Thoracic aorta (tissue), 2 donors: ENCODE measurements at places on chromosomes 13 and 19.
A peak's percentile ranks its signal among the peaks of the same experiment; 100 is the strongest.

DNA sequence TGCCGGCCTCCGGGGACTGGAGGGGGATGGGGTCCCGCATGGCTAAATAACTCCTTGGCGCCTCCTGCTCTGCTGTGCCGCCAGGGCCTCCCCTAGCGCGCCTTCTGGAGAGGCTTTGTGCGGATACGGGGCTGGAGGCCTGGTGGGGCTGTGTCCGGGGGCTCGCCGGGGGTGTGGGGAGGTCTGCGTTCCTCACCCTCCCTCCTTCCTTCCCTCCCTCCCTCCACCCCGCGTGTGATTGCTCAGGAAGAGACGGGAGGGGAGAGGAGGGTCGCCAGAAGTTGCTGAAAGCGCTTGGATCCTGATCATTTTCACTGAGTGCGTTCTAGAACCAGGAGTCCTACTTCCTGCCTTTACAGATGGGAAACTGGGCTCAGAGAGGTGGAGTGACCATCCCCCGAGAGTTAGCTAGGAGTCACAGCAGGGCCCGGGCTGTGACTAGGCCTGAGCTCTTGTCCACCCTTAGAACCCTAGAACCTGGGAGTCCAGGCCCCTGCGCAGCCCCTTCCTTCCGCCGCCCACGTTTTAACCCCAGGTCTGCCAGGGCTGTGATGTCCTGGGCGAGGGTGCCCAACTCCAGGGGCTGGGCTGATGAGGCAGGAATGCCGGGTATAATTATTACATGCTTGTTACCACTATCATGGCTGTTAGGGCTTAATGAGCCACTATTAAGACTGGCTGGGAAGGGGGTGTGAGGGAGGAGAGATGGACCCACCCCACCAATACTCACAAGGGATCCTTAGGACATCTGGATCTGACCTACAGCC lies 782 bp upstream of the JUND start:
- DNase-seq = peak; percentile 77

- DNase-seq = no peak
These were observed 2.6 kb upstream of the SPACA6 start for GRCh38 chr19:51690454-51691073.

DNA sequence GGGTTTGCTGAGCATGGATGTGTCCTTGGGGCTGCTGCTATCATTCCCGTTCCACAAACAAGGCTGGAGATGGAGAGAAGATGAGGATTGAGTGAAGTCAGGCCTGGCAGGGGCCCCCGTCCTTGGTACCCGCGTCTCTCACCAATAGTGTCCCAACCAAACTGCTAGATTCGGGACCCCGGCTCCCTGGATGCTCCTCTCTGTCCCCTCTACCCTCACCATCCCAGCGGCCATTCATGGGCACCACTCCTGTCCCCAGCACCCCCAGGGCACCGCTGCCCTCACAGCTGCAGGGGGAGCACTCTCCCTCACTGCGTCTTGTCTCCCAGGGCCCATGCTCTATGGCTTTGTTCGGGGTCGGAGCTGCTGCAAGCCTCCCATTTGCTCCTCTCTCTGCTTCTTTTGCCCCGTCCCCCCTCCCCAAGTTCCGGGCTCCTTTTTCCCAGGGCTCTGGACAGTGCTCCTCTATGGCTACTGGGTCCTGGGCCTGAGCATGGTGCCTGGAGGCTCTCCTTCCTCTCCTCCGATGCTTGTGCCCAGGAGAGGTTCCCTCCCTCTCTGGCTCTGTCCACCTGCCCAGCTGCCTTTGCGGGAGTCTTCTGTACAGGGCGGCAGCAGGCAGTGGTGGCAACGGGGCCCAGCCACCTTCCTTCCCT lies 219.5 kb downstream of the TEX29 start:
- DNase-seq = no peak

- DNase-seq = no peak
These were observed 39.6 kb downstream of the CYP2B6 start for GRCh38 chr19:41030651-41031050.

DNA sequence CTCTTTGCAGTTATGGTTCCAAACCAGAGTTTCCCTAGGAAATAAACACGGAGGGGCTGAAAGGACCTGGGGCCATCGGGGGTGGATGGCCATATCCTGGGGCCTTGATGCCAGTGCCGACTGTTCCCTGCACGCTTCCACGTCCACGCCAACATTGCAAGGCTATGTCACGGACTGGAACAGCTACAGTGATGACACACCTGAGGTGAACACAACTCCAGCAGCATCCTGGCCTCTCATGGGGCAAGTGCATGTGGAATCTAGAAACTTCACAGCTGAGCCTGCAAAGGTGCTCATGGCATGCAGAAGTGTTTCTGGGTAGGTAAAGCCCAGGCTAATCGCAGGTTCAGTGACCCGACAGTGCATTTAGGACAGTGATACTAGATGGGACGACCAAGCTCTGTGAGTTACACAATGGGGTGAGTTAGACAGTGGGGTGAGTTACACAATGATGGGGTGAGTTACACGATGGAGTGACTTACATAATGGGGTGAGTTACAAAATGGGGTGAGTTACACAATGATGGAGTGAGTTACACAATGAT lies 52.0 kb upstream of the GAS6 start:
- no peak for DNase-seq

GRCh38 chr13:90792335-90792734 lies 555.2 kb upstream of the MIR17HG start:
- DNase-seq = no peak

- no peak for DNase-seq
These were observed 17.3 kb downstream of the MPND start for GRCh38 chr19:4360641-4361151.

GRCh38 chr13:84263354-84264069 lies 381.2 kb upstream of the SLITRK1 start:
- no peak for DNase-seq
